ENCODE measurements at places on chromosomes 6 and 20.

DNA sequence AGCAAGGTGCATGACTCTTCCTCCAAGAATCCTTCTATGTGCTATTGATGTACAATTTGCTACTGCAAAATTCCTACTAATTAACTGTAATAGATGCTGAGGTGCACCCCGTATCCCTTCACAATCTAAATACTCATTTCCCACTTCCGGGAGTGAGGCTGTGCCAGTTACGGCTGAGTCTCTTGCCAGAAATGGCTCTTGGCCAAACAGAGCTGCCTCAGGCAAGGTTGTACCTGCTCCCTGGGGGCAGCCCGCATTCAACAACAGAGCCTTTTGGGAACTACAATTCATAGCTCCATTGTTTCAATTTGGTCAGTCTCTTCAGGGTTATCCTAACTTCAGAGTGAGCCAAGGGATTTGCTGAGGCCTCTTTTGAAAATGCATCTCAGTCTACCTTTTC is 789.8 kb upstream of the MAP3K7 start:
- DNase-seq = no peak

DNA sequence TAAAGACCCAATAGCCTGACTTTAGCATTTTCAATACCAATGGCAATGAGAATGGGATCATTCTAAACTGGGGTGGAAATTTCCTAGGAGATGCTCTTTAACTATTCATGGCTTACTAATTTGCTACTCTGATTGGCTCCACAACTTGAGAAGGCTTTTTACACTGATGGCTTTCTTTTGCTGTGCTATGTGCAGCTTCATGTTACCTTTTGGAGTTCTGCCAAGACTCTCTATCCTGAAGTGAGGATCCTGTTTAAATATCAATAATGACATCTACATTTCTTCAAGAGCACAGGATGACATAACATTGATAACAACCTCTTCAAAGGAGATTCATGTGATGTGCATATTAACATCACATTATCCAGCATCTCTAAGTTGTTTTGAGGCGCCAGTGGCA is 43.4 kb upstream of the SIRPG start:
- no peak for DNase-seq

DNA sequence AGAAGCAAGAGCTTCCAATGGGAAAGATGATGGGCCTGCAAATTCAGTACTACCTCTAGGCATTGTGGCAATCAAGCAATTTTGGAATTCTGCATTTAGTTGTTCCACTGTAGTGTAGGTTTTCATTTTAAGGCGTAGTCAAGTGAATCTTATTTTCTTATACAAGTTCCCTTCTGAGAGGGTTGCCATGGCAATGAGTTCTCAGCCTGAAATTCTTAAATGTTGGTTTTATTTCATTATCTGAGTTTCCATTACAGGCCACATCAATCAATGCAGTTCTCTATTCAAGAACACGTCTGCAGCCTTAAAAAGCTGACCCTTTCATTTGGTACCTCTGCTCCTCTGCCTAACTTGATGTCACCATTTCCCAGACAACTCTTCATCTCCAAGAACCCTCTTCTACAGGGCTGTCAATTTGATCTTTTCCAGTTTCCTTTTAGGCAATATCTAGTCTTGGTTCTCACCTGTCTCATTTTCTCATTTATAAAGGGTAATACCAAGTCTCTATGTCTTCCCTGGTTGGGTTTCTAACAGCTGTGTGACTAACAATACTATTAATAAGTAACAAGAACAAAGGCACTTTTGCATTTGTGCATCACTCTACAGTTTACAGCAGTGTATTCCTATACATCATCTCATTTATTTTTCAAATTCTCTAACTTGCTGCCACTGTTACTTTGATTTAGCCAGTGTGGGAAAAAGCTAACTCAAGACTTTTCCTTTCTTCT is 898.2 kb upstream of the FLRT3 start:
- DNase-seq = no peak

- no peak for DNase-seq
Measured at GRCh38 chr6:26022132-26022472, 59.5 kb downstream of the TRIM38 start.

GRCh38 chr6:145309842-145310535 is 425.3 kb downstream of the EPM2A start:
- no peak for DNase-seq

DNA sequence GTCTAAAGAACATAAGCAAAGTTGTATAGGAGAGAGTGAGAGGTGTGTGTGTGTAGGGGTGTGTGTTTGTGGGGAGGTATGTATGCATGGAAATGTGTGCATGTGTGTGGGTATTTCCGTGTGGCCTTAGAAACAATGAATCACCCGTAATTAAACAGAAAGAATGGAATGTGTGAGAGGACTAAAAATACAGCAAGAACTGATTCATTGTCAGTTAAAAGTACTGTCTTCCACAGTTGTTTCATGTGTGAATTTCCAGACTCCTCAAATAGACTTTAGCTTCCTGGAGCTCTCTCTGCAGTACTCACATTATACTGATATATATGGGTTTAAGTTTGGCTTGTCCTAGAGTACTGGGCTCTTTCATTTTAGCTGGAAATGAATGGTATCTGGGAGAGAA is 145.7 kb downstream of the RIMS1 start:
- no peak for DNase-seq

DNA sequence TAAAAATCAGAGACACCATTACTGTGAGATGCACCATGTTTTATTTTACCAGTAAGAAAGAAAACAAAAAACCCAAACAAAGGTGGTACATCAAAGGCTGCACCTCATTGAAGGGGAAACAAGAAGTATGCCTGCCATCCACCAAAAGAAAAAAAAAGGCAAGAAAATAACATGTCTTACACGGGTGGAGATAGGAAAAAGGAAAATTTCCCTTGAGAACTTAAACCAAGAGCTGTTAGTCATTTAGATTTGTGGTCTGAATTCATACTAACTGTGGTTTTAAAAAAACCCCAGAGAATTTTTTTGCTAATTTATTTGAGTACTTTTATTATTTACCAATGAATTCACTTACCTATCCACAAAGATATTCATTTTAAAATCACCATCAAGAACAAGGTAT is 144.0 kb downstream of the LRRC1 start:
- no peak for DNase-seq

- no peak for DNase-seq
Measured at GRCh38 chr6:167501831-167502385, 177.0 kb downstream of the TTLL2 start.

- no peak for DNase-seq
Measured at GRCh38 chr20:59268870-59269269, 31.5 kb upstream of the EDN3 start.

GRCh38 chr6:140040396-140040795 is 665.9 kb upstream of the CITED2 start:
- no peak for DNase-seq

- no peak for DNase-seq
Measured at GRCh38 chr20:15992564-15992963, 580.7 kb downstream of the KIF16B start.

GRCh38 chr6:103273048-103273447 is 1586.7 kb downstream of the HACE1 start:
- no peak for DNase-seq

DNA sequence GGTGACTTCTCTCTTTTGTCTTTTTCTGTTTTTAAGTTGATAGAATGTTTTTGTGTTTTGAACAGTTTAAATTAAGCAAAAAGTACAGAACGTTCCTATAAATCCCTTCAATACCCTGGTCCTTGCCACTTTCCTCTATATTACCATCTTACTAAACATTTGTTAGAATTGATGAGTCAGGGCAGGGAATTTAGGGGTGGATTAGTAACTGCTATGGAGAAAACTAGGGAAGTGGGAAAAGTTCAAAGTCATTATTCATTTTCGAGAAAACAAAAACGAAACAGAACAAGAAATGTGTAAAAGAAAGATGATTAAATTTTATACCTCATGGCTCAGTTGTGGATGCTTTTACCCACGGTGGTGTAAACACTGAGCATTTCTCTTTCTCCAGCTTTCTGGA is 240.4 kb upstream of the SULF2 start:
- no peak for DNase-seq

DNA sequence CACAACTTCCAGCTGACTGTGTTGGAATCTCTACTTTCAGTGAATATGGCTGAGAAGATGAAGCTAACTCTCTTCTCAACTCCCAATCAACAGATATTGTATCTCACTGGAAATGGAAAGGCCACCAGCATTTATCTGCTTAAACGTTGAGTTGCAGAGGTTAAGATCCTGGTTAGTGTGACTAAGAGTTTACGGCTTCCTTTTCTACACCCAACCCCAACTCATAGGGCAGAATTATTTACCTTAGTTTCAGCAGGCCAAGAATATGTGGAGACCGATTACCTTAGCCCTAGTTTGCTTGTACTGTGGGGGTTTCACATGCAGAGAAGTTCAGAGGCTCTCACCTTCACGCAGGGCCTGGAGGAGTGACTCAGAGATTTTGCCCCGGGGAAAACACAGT is 1026.6 kb downstream of the EYS start:
- no peak for DNase-seq

GRCh38 chr6:117352466-117353081 is 73.2 kb downstream of the ROS1 start:
- DNase-seq = no peak

DNA sequence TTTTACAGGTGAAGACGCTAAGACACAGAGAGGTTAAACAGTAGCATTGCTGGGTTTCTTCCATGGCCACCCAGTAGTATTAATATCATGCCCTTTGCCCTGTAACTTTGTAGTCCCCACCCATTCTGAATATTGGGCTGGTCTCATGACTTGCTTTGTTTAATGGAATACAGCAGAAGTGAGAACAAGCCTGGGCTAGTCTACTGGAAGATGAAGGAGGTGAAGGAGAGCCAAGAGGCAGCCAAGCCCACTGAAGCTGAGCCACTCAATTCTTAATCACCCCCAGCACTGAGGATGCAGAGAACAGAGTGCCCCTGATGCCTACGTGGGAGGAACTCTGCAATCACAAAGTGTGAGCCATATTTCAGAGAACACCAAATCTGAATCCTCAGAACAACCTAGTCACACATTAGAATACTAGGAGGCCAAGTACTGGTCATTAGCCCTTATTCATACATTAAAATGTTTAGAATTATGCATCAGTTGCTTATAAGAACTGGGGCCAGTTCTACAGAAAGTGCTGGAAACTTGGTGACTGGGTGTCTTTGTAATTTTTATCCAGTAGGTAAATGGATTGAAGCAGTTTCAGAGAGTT is 270.1 kb upstream of the PRND start:
- no peak for DNase-seq
